Stimulated activated CD4-positive, alpha-beta T cell treated with anti-CD3 and anti-CD28 coated beads, Interleukin-1b, Interleukin-23, amount 100 ng/mL, for 1 hour (primary cell): ENCODE measurements at places on chromosomes 4 and X.

- no peak for DNase-seq
Observed at GRCh38 chrX:83658731-83659130, 150.6 kb downstream of the POU3F4 start.

- DNase-seq, result no peak
Observed at GRCh38 chr4:118124997-118125396, 90.7 kb downstream of the NDST3 start.

GRCh38 chr4:38131371-38132091, 171.3 kb downstream of the PTTG2 start:
- DNase-seq, result peak; percentile 39

DNA sequence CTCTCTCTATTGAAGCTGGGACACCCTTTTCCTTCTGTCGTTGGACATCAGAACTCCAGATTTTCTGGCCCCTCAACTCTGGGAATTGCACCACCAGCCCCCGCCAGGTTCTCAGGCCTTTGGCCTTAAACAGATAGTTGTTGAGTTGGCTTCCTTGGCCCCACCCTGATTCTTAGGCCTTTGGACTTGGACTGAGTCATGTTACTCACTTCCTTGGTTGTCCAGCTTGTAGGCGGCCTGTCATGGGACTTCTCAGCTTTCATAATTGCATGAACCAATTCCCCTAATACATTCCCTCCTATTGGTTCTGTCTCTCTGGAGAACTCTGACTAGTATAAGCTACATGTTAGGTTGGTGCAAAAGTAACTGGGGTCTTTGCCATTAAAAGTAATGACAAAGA, 195.7 kb downstream of the GPAT3 start:
- DNase-seq, result no peak

- no peak for DNase-seq
Observed at GRCh38 chr4:65510976-65511375, 159.3 kb downstream of the EPHA5 start.

- no peak for DNase-seq
Observed at GRCh38 chr4:142713282-142714030, 132.6 kb downstream of the INPP4B start.

- no peak for DNase-seq
Observed at GRCh38 chr4:54333657-54334056, 104.6 kb downstream of the PDGFRA start.

DNA sequence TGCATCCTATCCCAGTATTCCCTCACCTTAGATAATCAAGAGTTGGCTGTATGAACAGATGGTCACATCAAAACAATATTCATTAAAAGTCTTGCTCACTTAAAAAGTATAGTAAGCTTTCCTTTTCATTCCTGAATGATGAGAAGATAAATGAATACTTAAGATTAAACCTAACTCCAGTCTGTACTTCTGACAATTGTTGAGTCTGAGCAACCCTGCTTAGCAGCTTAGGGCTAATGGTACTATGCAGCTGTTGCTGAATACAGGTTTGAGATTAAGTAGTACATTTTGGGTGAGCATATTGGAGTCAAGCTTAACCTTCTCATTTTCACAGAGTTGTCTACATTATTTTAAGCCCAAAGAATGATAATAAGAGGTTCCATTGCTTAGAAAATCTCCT, 121.7 kb upstream of the ETNPPL start:
- no peak for DNase-seq

- DNase-seq, result no peak
Observed at GRCh38 chr4:56857601-56858309, 36.3 kb upstream of the SPINK2 start.

DNA sequence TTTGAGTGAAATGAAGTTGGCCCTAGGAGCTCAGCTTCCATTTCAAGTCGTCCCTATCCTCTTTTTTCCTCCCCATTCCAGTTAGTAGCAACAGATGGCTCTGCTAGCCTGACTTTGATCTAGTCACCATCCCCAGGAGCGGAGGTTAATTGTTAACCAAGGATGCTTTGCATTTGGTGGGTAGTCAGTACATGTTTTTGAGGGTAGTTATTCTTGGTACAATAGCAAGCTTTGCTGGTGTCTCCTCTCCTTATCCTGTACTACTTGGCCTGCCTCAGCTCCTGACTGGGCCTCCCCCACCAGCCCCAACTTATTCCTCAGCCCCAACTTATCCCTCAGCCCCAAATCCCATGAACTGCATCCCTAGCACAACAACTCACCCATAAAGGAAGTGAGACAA, 14.8 kb upstream of the RTL5 start:
- no peak for DNase-seq

DNA sequence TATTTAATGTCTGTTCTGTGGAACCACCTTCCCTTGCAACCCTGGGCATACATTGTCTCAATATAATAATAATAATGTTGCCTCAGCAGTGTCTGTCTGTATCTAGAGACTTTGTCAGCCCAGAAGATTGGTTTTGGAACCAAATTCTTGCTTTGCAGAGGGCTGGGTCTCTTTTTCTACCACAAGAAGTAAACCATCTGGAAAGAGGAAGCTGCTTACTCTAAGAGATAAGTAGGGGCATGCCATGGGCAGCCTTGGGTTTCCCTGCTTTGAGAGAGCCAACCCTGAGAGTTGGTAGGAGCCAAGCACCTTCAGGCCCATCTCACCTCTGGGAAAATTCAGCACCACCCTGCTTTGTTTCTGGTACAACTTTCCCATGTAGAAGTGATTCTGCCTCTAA, 27.0 kb downstream of the TMEM31 start:
- DNase-seq, result no peak

DNA sequence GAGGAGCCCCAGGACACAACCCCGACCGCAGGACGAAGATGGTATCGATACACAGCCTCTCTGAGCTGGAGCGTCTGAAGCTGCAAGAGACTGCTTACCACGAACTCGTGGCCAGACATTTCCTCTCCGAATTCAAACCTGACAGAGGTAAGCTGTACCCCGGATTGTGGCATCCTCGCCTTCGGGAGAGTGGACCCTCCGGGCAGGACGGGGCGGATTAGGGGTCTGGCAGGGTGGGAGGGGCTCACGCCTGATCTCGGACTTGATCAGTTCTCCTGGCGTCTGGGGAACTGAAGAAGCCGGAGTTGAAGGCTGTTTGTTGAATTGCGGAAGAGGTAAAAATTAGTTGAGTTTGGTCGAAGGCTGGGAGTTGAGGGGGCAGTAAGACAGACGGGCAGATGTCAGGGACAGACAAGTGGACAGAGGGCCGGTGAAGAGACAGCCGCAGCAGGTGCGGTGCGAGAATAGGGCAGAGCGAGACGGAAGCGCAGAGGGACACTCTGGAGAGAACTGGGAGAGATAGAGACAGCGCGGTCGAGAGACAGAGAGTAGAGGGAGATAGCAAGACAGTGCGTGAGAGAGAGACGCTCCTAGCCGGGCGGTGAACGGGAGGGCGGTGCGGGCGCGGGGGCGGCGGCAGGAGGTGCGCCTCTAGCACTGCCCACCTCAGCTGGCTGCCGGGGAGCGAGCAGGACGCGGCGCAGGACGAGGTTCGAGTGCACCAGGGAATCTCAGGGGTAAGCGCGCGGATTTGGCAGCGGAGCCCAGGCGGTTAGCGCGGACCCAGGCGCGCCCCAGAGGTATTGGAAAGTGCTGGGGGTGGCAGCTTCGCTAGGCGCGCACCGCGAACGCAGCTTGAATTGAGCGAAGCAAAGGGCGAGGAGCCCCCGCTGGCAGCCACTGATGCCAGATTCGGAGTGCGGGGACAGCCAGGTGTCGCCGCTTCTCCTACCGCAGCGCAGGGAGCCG, 23.9 kb downstream of the ARHGAP36 start:
- DNase-seq, result no peak

DNA sequence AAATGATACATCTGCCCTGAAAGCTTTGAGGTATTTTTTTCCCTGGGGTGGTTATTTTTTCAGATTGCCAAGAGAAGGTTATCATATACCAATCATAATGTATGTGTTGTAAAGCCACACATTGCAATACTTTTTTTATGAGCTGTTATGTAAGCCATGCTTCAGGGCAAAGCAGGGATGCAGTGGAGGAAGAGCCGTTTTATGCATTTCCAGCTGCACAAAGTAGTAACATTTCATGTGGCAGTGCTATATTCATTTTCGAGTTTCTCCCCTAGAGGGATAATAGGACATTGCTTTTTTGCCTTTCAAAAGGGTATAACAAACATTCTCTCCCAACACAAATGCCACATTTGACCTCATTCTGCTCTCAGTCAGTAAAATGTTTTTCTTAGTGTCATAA, 68.5 kb downstream of the GALNT7 start:
- no peak for DNase-seq

GRCh38 chrX:15241301-15241700, 28.6 kb downstream of the ASB9 start:
- no peak for DNase-seq

DNA sequence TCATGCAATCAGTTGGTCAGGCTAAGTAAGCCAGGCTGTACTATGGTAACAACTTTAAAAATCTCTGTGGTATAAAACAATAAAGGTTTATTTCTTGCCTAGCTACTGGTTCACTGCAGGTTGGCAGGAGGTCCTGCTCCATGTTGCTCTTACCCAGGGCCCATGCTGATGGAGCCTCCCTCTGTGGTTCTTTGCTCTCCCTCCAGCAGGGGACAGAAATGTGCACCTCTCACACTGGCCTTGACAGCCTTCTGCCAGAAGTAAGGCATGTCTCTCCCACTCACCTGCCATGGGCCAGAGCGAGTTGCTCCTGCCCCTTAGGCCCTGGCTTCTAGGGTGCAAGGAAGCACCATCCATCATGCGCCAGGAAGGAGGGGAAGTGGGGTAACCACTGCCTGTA, 31.1 kb downstream of the CLDN22 start:
- DNase-seq, result no peak

DNA sequence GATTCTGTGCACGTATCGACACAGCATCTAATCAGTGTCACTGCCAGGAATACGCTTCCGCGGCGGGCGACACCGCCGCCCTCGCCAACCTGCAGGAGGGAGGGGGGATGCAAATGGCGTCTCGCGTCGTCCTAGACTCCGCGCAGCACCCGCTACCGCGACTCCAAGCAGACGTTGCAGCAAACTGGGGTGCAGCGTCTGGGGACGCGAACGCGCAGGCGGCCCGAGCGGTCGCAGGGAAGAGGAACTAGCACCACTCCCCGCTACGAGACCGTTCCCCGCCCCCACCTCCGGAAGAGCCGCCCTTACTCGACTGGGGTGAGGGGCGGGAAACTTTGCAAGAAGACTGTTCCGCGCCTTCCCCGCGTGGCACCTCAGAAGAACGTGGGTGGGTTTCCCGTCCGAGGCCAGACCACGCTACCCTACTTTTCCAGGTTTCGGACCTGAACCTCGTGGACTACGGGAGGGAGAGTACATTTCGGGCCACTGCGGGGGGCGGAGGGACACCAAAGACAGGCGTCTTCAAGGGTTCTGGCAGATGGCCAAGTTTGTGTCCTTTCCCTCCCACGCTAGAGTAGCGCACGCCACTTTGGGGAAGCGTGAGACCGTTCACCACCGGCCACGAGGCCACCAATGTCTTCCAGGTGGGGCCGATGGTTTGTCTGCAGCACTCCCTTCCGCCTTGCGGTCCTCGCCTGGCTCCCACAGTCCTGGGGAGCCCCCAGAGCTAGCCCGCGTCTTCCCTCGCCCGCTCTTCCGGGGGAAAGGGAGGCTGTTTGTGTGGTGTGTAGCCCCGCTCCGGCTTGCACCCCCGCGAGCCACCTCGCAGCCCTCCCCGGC, 78.0 kb upstream of the BCOR start:
- peak; percentile 57 for DNase-seq

GRCh38 chr4:69060651-69061308, 35.5 kb upstream of the UGT2B7 start:
- DNase-seq, result no peak

DNA sequence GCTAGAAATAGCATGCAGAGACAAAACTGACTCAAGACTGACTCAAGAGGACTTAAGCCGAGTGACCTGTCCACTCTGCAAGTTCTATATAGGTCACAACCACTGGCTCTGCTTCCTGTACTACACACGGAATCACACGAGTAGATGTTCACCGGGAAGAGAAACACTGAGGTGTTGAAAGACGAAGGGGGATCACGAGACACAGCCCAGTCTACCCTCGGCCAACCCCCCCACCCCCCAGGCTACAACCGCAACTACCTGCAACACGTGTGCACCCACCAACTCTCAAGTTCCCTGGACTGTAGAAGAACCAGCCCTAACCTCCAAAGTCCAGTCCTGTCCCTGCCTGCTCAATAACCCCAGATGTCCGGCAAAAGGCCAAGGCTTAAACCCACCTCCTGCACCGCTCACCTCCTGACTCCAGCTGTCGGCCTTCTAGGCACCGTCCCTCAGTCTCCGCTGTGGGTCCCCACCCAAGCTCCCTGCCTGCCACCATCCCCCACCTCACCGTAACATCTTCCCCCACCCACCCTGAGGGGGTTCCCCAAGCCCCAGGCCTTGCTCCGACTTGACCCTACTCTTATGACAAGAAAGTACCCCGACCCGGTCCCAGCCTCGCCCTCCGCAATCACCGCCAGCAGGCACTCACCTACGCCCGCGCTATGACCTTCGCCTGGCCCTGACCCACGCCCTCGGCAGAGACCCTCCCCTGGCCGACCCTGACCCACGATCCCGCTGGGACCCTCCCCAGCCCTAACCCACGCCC, 739 bp downstream of the GAK start:
- DNase-seq, result no peak

GRCh38 chr4:17930256-17930655, 91.3 kb downstream of the LCORL start:
- no peak for DNase-seq

- DNase-seq, result no peak
Observed at GRCh38 chr4:151437505-151437904, 28.5 kb downstream of the FHIP1A start.

- no peak for DNase-seq
Observed at GRCh38 chr4:41022116-41022515, 192.2 kb downstream of the APBB2 start.

DNA sequence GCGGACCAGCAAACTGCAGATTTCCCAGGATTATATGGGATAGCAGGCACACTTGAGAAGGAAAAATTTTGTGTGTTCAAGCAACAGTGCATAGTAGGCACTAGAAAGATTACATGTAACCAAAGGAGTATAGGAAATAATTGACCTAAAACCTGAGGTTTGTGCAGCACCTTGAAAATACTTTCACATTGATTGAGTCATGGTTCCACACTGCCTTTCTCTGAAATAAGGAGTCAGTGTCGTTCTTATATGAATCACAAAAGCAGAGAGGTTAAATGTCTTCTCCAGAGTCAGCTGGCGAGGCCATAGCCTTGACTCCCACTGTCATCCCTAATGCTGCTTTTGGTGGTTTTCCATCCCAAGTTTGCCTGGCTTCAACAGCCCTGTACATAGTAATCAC, 138.9 kb downstream of the SOWAHB start:
- no peak for DNase-seq

DNA sequence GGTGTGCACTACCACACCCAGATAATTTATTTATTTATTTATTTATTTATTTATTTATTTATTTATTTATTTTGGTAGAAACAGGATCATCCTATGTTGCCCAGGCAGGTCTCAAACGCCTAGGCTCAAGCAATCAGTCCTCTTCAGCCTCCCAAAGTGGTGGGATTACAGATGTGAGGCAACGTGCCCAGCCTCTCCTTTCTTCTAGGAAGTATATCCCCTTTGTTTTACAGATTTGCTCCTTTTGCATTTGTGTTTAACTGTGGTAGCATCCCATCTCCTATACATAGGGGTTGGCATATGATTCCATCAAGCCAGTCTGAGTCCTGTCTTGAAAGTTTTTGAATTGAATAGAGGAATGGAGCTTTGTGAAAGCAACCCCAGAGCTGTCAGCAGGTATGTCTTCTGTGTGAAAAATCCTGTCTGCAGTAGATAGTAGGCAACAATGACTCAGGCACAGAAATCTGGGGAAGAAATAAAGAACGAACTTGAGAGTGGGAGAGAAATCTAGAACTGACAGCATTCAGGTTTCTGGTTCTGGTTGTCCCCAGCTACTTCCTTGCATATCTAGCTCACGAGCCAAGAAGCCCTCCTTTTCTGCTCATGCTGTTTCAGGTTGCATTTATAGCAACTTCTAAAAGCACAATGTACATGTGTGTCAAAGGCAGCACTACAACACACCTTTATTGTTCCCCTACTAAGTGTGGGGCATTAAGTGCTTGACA, 113.7 kb upstream of the LSM6 start:
- no peak for DNase-seq
